ENCODE measurements at places on chromosomes 2 and 18. TPM values are rescaled to one million over a fixed set of nuclear protein-coding genes. Genes with fewer than 3 reads are reported as not detected.

GRCh38 chr2:25204190-25204838 is 35.9 kb upstream of the POMC start:
- DNase-seq, result peak; percentile 57

GRCh38 chr2:240374085-240374907 is 61.2 kb upstream of the GPC1 start:
- DNase-seq, result peak; percentile 89

C2orf80 gene
- total RNA-seq, result not detected

MYO5B gene
- total RNA-seq, result 43.8 TPM

GAREM1 gene
- total RNA-seq, result 47.0 TPM
